ENCODE measurements at places on chromosomes 6 and 20.

DNA sequence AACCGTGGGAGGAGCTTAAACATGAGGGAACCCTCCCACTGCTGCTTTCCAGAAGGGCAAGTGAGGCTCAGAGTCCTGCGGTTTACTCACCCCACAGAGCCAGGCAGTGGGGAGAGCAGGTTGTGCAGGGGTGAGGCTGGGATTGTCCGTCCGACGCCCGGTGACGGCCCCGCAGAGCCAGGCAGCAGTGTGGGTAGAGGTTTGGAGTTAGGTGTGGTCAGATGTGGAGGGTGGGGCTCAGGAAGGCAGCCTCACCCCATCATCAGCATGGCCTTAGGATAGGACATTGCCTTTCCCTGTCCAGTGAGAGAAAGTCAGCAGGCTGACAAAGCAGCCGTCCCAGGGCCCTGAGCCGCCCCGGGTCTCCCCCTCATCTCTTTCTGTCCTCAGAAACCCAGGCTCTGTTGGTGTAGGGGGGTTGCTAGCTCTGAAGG, 234.6 kb downstream of the DLL1 start:
- DNase-seq: no peak

DNA sequence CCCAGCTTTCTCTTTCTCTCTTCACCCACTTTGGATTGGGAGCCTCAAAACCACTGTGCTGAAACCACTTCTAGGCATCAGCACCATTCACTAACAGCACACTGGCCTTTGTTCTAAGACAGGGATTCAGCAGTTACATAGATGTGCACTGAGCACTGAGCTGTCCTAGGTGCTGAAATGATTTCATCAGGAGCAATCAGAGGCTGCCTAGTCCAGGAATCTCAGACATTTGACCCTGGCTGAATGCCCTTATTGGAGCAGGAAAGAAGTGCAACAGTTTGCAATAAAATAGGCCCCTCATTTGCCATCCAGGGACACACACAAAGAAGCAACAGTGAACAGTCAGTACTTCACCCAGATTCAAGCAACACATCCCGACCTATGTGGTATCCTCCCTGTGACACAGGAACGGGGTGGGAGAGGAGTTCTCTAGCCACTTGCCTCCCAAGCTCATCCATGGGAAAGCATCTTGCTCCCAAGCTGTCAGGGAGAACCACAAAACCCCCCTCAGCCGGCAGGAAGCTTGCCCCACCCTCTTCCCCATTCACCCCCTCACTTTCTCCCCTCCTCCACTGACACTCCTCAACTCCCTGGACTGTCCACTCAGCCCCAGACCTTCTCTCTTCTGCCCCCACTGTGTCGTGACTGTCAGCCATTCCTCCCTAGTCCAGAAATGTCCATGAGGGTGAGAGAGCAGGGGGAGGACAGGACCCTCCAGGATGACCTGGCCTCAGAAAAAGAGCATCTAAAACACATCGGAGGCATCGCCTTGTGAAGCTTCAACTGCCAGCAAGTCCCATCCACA, 304.4 kb downstream of the PREX1 start:
- DNase-seq: no peak

GRCh38 chr20:15241681-15242080, 904.3 kb upstream of the FLRT3 start:
- no peak for DNase-seq

GRCh38 chr6:54810147-54810546, 36.4 kb upstream of the FAM83B start:
- DNase-seq: no peak

DNA sequence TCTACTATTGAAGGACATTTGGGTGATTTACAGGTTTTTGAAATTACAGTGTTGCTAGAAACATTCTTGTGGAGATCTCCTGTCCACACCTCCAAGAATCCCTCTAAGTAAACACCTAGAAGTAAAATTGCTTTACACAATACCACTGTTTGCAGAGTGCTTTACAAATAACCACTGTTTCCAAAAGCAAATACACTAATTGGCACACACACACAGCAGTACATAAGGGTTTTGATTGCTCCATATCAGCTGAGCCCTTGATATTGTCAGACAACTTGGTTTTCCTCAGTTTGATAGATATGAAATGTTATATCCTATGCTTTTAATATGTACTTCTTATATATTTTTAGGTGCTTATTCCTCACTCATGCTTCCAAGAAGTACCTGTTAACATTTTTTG, 6.3 kb downstream of the HMGN4 start:
- no peak for DNase-seq

GRCh38 chr6:117919775-117920729, 13.0 kb downstream of the SLC35F1 start:
- DNase-seq: no peak

DNA sequence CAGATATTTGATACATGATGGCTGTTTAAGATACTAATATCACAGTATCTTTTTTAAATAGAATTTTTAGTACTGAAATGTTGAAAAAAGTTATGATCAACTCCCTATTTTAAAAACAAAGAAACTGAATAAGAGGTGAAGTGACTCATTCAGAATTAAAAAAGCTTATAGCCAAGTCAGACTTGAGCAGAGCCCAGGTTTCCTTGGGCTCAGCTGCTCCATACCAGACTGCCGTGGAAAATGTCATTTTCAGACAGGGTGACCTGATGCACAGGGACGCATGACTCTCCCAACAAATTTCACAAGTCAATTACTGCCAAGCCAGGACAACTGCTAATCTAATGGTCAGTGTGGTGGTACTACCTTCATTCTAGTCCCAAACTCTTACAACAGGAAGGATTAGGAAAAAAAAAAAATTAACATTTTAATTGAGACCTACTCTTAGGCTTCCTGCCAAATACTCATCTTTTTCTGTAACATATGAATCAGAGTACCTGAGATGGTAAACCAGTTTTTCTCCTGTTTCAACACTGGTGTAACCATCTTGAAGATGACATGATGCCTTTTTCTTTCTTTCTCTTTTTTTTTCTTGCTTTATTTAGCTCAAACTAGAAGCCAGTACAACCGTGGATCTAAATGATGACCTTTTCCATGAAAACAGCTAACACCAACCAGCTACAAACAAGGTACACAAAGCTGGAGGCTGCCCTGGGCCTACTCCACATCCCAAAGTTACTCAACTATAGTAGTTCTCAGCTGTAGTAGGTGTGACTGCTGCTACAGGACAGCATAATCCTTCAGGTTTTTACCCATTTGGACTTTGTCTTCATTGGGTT, 30.5 kb downstream of the SLC22A23 start:
- no peak for DNase-seq

DNA sequence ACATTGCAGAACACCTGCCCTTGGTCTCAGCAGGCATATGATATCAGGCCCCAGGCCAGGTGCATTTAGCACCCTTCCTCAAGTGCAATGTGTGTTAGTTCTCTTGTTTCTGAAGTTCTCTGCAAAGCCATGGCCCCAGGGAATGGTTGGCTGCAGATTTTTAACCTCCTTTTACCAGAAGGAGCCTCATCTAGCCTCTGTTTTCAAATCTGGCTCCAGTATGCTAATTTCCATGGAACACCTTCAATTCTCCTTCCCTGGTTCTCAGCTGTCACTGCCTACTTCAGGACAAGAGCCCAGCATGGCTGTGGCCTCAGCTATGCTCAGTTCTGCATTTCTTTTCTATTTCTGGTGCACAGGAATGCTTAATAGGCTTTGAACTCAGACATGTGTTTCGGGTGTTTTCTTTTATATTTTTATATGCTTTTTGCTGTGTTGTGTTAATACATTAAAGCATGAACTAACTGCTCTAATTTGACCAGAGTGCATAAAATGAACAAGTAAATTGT, 51.6 kb upstream of the OGFRL1 start:
- DNase-seq: no peak

GRCh38 chr6:20069021-20069522, 143.2 kb downstream of the MBOAT1 start:
- DNase-seq: no peak

GRCh38 chr6:13526727-13527670, 39.6 kb upstream of the GFOD1 start:
- DNase-seq: peak; percentile 12

- peak; percentile 48 for DNase-seq
These were observed 113.9 kb upstream of the ZNF217 start for GRCh38 chr20:53707371-53708055.

- DNase-seq: no peak
These were observed 45.7 kb upstream of the SMIM28 start for GRCh38 chr6:138331984-138332383.

GRCh38 chr6:96795481-96795880, 41.8 kb downstream of the GPR63 start:
- DNase-seq: no peak

DNA sequence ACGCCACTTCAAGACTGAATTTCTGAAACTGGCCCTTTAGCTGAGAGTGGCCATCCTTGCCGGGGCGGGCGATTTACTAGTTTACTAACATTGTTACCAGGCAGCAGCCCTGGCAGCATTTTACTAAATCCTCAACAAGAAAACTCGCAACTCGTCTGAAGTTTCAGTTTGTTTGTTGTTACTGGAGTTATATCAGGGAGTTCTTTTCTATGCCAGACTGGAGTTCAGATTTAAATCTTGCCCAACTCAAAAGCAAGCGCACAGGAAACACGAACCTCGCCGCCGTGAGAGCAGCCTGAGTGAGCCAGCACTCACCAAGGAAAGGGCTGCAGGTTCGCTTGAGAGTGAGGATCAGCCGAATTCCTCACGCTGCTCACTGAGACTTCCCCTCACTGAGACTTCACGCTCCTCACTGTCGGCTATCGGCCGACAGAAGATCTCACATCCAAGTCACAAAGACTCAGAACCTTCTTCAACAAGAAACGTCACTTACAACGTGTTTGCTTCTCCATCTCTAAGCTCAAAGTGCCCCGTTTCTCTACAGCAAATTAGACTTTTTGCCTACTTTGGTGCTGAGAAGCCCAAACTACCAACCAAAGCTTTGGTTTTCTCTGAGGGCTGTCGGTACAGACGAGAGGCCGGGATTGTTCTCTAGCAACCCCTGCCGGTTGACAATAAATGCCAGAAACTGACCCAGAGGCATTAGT, 78.9 kb downstream of the OLIG3 start:
- peak; percentile 70 for DNase-seq

GRCh38 chr20:50071039-50071888, 41.7 kb downstream of the UBE2V1 start:
- DNase-seq: peak; percentile 94

- DNase-seq: peak; percentile 64
These were observed 99.3 kb downstream of the LRRC1 start for GRCh38 chr6:53894091-53894490.

DNA sequence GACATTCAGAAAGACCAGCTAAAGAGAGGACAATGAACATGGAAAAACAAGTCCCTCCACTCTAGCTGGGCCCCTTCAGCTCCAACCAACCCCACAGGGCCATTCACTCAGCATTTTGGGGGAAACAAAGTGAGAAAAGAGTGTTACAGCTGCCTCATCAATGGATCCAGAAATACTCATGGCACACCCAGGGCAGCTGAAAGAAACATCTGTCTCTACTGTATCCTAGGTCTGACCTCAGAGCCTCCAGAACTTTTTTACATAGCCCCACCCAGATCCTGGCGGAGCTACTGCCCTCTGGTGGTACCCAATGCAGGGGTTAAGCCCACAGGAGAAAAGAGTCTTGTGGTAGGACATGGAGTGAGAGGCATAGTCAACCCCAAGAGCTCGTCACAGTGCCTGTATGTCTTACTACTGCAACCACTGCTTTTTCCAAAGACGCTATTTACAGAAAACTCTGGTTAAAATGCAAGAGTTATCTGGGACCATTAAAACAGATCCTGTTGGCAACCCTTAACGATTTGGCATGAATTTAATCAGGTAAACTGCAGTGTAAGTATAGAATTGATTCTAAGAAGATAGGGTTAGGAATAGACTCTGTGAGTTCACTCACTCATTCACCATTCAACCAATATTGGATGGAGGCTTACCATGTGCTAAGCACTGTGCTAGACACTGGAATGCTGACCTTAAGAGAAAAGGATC, 37.4 kb upstream of the FAM83C start:
- peak; percentile 70 for DNase-seq

- no peak for DNase-seq
These were observed 311.0 kb downstream of the CENPW start for GRCh38 chr6:126650931-126651330.

GRCh38 chr20:50330504-50331313, 140.1 kb downstream of the CEBPB start:
- DNase-seq: no peak

DNA sequence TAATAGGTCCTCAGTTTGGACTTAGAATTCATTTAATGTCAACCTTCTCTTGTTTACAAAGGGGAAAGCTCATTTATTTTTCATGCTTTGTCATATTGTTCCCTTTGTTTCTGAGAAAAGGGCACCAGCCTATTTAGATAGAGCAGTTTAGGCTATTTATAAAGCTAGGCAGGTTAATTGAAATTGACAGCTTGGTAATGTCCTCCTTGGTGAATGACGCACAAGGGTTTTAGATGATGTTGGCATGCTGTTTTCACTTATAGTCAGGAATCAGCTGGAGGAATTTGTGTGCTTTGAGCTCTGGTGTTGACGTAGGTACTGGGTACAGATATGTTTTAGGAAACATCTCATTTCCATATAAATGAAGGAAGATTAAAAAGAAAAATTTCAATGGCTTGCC, 45.2 kb downstream of the BCKDHB start:
- DNase-seq: no peak

DNA sequence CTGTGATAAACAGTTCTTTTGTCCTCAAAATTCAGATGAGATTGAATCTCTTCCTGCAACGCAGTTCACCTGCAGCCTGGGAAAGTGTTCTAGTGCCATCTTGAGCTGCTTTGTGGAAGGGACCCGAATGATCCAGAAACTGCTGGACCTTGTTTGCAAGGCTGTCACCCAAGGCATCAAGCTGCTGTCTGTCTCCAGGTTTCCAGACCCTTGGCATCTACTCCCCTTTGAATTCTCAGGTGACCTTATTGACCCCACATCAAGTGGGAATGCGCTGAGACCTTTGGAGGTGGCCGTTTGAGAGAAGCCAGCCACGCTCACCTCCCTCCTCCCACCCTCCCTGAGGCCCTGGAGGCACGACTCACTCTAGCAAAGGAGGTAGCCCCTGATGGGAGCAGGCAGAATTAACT, 112.5 kb downstream of the EDN3 start:
- no peak for DNase-seq

DNA sequence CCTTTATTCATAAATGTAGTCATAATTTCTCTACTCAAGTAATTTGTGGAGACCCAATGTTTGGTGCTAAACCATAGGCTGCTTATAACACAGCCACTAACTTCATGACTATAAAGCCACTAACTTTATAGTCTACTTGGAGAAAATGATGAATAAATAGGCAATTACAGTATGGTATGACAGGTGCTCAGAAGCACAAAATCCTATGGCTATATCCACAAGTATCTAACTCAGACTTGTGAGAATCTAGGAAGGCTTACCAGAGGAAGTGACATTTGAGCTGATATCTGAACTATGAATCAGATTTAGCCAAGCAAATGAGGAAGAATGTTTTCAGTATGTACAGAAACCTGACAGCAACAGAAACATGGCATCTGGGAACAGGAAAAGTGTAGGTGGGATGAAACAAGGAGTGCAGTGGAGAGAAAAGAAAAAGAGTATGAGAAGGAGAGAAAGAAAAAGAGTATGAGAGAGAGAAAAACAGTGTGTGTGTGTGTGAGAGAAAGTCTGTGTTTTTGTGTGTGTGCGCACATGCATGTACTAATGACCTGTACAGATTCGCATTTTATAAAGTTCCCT, 59.9 kb downstream of the REV3L start:
- no peak for DNase-seq

Measured in stimulated activated CD4-positive, alpha-beta T cell treated with anti-CD3 and anti-CD28 coated beads, Interleukin-15, amount 100 ng/mL, for 24 hours (primary cell).